Stimulated activated CD4-positive, alpha-beta T cell treated with anti-CD3 and anti-CD28 coated beads, Interleukin-12 subunit alpha, Interleukin-12 subunit beta, amount 100 ng/mL, for 48 hours (primary cell): ENCODE measurements at places on chromosomes 2 and 18.

DNA sequence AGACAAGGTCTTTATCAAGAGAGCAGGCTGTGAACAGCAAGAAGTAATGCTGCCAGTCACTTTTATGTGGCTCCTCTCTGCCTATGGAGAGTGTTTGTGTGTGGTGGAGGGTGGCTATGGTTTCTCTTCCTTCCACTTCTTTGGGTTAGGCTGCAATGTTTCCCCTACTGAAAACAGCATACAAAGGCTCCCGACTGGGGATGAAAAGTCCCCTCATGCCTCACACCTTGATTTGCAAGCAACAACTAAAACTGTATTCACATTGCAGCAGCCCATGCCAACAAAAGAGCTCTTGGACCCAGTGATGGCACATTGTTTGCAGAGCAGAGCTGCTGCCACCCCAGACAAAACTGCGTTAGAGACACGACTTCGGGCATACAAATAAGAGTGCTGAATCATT is 301.6 kb downstream of the SLC8A1 start:
- no peak for DNase-seq

DNA sequence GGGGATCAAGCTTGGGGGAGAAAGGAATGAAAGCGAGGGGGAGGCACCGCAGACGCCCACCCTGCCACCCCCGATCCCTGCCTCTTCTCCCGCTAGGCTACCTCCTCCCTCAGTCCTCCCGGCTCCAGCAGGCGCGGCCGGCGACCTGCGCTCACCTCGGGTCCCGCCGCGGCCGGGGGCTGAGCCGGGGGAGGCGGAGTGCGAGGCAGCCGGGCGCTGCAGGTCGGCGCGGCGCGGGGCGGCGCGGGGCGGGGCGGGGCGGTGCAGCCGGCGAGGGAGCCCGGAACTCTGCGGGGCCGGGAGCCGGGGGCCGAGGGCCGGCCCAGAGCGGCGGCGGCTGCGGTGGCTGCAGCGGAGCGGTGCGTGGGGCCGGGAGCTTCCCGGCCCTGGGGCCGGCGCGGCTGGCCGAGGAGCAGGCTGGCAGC is 477 bp downstream of the ACVR1 start:
- no peak for DNase-seq

GRCh38 chr2:24245986-24246776 is 71.3 kb downstream of the FAM228A start:
- no peak for DNase-seq

DNA sequence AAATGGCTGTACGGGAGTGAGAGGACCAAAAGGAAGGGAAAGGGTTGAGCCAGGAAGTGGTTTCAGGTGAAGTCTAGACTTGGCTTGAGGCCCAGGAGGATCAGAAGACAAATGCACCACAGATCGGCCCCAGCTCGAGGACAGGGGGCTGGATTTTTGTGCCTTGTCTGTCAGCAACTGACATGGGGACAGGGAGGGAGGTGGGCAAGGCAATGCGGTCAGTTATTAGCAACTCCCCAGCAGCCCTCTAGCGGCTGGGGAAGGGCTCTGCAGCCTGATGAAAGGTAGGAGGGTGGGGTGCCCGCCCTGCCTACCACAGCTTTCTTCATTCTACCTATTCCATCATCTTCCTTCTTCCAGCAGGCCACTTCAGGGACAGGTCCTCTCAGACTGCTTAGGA is 50.0 kb downstream of the CPO start:
- peak; percentile 11 for DNase-seq

DNA sequence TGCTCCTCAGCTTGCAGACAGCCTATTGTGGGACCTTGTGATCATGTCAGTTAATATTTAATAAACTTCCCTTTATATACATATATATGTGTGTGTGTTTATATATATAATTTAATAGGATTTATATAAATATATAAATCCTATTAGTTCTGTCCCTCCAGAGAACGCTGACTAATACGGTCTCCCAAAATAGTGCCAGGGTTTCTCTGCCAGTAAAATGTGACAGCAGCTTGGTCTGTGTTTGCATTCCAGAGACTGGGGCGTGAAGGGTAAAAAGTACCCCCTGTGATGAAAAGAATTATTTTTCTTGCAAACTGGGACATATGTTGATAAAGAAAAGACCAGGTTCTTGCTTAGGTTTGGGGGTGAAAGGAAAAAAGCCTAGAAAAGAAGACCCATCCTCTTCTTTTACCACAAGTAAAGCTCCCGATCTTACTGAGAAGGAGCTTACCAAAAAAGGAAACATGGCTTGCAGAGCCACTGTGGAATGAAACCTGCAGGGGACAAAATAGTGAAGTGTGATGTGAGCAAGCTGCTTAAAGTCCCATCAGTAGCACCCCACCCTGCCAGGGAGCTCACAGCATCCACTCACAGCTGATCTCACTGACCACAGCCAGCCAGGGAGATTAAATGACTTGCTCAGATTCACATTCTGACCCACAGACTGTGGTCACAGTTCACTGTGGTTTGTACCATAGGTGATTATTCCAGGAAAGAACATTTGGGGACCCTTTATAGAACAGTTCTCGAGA is 110.9 kb upstream of the RMP24 start:
- no peak for DNase-seq

GRCh38 chr2:193240752-193241151 is 1046.0 kb upstream of the TMEFF2 start:
- no peak for DNase-seq

GRCh38 chr2:878245-878930 is 72.3 kb upstream of the SNTG2 start:
- no peak for DNase-seq

- DNase-seq = no peak
These were observed 1288.7 kb downstream of the CNTNAP5 start for GRCh38 chr2:125313806-125314205.
